ENCODE measurements at places on chromosomes 5 and 9.

DNA sequence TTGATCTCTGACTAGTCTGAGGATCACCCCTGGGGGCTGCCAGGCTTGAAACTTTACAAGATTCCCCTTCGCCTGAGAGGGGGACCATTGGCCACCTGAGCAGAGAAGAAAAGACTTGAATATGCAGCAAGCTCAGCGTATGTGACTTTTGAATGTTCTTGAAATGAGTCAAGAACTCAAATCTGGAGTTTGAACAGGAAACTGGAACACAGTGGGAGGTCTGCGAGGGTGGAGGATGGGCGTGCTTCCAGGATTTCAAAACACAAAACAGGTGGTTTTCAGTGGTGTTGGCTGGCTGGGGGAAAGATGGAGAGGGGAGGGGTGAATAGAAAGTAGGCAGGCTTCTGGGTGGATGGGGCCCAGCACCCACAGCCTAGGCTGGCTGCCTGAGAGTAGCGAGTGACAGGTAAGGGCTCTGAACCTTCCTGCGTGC, 40.6 kb downstream of the TMEM174 start:
- no peaks in the 10 kb centered on the region for H3K36me3 ChIP-seq
- H3K27ac ChIP-seq = no peak overlapping the region
- H3K4me3 ChIP-seq = no peak overlapping the region

GRCh38 chr5:123085638-123086286, 3.3 kb upstream of the PRDM6 start:
- DNase-seq = no peak
- no peak overlapping the region for H3K27ac ChIP-seq
- peaks cover 74% of the 10 kb centered on the region for H3K27me3 ChIP-seq
- H3K36me3 ChIP-seq = no peaks in the 10 kb centered on the region

DNA sequence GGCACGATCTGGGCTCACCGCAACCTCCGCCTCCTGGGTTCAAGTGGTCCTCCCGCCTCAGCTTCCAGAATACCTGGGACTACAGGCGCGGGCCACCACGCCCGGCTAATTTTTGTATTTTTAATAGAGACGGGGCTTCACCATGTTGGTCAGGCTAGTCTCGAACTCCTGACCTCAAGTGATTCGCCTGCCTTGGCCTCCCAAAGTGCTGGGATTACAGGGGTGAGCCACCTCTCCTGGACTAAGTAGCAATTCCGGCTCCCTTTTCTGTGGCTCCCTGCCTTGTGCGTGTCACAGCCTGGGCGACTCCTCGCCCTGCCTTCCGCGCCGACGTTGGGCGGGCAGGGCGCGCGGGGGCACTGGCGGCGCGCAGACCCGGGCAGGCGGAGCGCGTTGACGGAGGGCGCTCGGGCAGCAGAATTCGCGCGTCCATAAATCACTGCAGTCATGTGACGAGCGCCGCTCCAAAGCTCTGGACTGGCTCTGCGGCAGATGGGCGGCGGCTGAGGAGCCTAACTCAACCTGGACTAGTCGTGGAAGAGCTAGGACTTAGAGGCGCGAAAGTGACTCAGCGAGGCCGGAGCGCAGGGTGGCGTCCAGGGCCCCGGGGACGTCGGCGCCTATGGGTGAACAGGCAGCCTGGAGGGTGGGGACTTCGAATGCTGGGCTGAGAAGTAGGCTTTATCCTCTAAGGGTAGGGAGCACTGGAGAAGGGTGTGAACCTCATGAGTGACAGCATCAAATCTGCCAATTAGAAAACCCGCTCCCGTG, 1.4 kb upstream of the CIZ1 start:
- DNase-seq = peak; percentile 38
- no peak overlapping the region for H3K27ac ChIP-seq
- H3K27me3 ChIP-seq = no peaks in the 10 kb centered on the region
- H3K36me3 ChIP-seq = peaks cover 2% of the 10 kb centered on the region
- H3K4me1 ChIP-seq = peaks cover 15% of the 10 kb centered on the region

- H3K4me3 ChIP-seq = no peak overlapping the region
- DNase-seq = no peak
- H3K27ac ChIP-seq = no peak overlapping the region
- no peaks in the 10 kb centered on the region for H3K27me3 ChIP-seq
- H3K36me3 ChIP-seq = peaks cover 3% of the 10 kb centered on the region
These were observed 316.2 kb downstream of the CWC27 start for GRCh38 chr5:65084795-65085515.

DNA sequence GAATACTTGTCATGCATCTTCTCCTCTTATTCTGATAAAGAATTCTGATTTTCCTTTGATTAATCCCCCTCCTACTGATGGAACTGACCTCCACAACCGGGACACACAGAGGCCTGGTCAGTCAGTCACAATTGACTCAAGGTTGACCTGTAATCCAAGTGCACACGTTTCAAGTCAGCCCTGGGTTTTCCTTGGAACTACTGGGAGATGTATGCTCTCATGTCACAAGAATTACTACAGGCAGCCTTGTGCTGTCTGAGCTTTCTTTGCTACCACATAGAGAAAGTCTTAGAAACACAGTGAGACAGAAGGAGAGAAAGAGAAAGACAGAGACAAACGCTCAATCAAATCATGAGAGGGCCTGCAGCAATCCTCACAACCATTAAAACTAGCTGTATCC, 345.8 kb downstream of the PDE4D start:
- DNase-seq = no peak
- H3K27ac ChIP-seq = no peak overlapping the region

All from T-helper 17 cell (primary cell).